ENCODE measurements at places on chromosomes 12 and 14. TPM values are rescaled to one million over a fixed set of nuclear protein-coding genes. Genes with fewer than 3 reads are reported as not detected.

The LACRT gene
- not detected for polyA plus RNA-seq

The VSIG10 gene
- 20.7 TPM for polyA plus RNA-seq

The CCDC196 gene
- not detected for polyA plus RNA-seq

The ENDOU gene
- 0.33 TPM for polyA plus RNA-seq

The DCN gene
- 150 TPM for polyA plus RNA-seq

The PDZRN4 gene
- 6.0 TPM for polyA plus RNA-seq

The SLCO1B1 gene
- polyA plus RNA-seq: not detected

The TM7SF3 gene
- polyA plus RNA-seq: 108 TPM

The KLRC2 gene
- 11.0 TPM for polyA plus RNA-seq

The NDUFA12 gene
- polyA plus RNA-seq: 162 TPM

The SOAT2 gene
- not detected for polyA plus RNA-seq

The CABP1 gene
- 30.2 TPM for polyA plus RNA-seq

The AMIGO2 gene
- polyA plus RNA-seq: 12.6 TPM

The KRT83 gene
- polyA plus RNA-seq: not detected

The FGD6 gene
- polyA plus RNA-seq: 6.1 TPM

The NTS gene
- 8.5 TPM for polyA plus RNA-seq

The ATP23 gene
- 9.7 TPM for polyA plus RNA-seq

The SALL2 gene
- 158 TPM for polyA plus RNA-seq

The FOXM1 gene
- 28.8 TPM for polyA plus RNA-seq

The SIX4 gene
- 2.6 TPM for polyA plus RNA-seq

The SLC6A15 gene
- 17.9 TPM for polyA plus RNA-seq

The GPR135 gene
- 8.4 TPM for polyA plus RNA-seq

The TMEM132D gene
- 11.8 TPM for polyA plus RNA-seq

The DDN gene
- polyA plus RNA-seq: 1.2 TPM

The RFX4 gene
- 90.3 TPM for polyA plus RNA-seq

The SERPINA10 gene
- polyA plus RNA-seq: 0.13 TPM

The SMIM41 gene
- 0.23 TPM for polyA plus RNA-seq

The NINJ2 gene
- 6.2 TPM for polyA plus RNA-seq

The NKX2-1 gene
- not detected for polyA plus RNA-seq

The GRIN2B gene
- 15.8 TPM for polyA plus RNA-seq

The RPGRIP1 gene
- 1.3 TPM for polyA plus RNA-seq

The CLEC1B gene
- 0.30 TPM for polyA plus RNA-seq

The LBHD2 gene
- 0.44 TPM for polyA plus RNA-seq

The ZFC3H1 gene
- polyA plus RNA-seq: 60.1 TPM

The PRH2 gene
- polyA plus RNA-seq: not detected

The COX8C gene
- polyA plus RNA-seq: not detected

The TAS2R30 gene
- polyA plus RNA-seq: 0.14 TPM

The ETNK1 gene
- polyA plus RNA-seq: 41.4 TPM

The MEG3 gene
- polyA plus RNA-seq: 784 TPM

The MGP gene
- 119 TPM for polyA plus RNA-seq

The C12orf54 gene
- 1.1 TPM for polyA plus RNA-seq

The ACOT4 gene
- polyA plus RNA-seq: 1.3 TPM

The MORN3 gene
- polyA plus RNA-seq: 6.1 TPM

The KCTD10 gene
- polyA plus RNA-seq: 40.4 TPM

The BATF gene
- 2.6 TPM for polyA plus RNA-seq

The FAR2 gene
- polyA plus RNA-seq: 33.2 TPM

The TGM1 gene
- polyA plus RNA-seq: 6.1 TPM

The SMCO2 gene
- polyA plus RNA-seq: 2.2 TPM

The SLC6A13 gene
- polyA plus RNA-seq: 33.6 TPM

The NPFF gene
- 7.7 TPM for polyA plus RNA-seq

The RHEBL1 gene
- polyA plus RNA-seq: 2.0 TPM

Data from spinal cord (tissue), 10 donors.